ENCODE measurements at places on chromosomes 16 and 17. TPM values are rescaled to one million over a fixed set of nuclear protein-coding genes. Genes with fewer than 3 reads are reported as not detected.

AIPL1 gene
- total RNA-seq: not detected

GRAPL gene
- total RNA-seq: not detected

WNT9B gene
- not detected for total RNA-seq

TMEM235 gene
- not detected for total RNA-seq

EZH1 gene
- 11.1 TPM for total RNA-seq

HIGD1B gene
- not detected for total RNA-seq

SCIMP gene
- total RNA-seq: not detected

TK2 gene
- 17.2 TPM for total RNA-seq

RPA1 gene
- total RNA-seq: 82.2 TPM

Data from A549 treated with DMSO at 1 μM for 4 hours (cell line).